ENCODE measurements at places on chromosomes 13 and 19.

DNA sequence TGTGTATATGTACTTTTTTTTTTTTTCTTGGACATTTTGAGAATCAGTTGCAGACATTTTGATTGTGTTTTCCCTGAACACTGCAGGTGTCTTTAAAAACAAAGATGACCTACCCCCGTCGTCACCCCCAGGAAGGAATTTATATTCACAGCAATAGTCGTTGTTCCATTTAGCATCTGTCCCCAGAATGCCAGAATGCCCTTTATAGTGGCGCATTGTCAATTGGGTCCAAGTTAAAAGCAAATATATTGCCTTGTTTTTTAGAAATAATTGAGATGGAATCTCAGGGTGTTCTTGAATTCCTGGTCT, 1.8 kb upstream of the RNF225 start:
- no peak for ATAC-seq

DNA sequence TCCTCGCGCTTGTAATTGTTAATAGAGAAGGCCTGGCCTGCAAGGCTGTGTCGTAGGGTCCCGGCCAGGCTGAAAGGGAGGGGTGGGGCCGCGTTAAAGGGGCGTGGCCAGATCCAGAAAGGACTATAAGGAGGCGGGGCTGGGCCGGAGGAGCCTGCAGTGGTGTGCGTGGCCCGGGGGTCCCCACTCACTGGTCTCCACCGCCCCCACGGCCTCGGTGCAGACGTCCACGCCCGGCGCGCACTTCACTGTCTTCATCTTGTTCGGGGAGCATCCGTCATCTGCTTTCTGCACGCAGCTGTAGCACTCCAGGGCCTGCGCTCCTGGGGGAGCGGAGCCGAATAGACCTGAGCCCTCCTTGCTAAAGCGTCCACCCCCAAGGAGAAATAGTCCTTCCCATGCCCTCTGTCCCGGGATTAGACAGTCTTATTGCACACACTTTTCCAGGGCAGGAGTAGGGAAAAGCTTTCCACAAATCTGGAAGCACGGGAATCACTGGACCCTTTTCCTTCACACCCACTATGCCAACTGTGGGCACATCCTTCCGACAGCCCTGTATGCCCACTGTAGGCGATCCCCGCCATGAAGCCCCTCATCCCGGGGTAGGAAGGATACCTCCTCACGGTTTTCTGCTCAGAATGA, 1.2 kb downstream of the LYPD3 start:
- peak; percentile 30 for ATAC-seq

- ATAC-seq = no peak
These were observed 32.2 kb upstream of the TPT1 start for GRCh38 chr13:45373162-45373547.

- no peak for ATAC-seq
These were observed 64.9 kb downstream of the RFC3 start for GRCh38 chr13:33882804-33883203.

- ATAC-seq = no peak
These were observed 64.5 kb downstream of the KCNRG start for GRCh38 chr13:50079655-50080202.

- no peak for ATAC-seq
These were observed 2.2 kb downstream of the ZNF83 start for GRCh38 chr19:52635786-52636570.

GRCh38 chr19:18620311-18620710, 7.6 kb downstream of the TMEM59L start:
- ATAC-seq = no peak

GRCh38 chr13:43307921-43308433, 284.6 kb downstream of the DNAJC15 start:
- no peak for ATAC-seq

DNA sequence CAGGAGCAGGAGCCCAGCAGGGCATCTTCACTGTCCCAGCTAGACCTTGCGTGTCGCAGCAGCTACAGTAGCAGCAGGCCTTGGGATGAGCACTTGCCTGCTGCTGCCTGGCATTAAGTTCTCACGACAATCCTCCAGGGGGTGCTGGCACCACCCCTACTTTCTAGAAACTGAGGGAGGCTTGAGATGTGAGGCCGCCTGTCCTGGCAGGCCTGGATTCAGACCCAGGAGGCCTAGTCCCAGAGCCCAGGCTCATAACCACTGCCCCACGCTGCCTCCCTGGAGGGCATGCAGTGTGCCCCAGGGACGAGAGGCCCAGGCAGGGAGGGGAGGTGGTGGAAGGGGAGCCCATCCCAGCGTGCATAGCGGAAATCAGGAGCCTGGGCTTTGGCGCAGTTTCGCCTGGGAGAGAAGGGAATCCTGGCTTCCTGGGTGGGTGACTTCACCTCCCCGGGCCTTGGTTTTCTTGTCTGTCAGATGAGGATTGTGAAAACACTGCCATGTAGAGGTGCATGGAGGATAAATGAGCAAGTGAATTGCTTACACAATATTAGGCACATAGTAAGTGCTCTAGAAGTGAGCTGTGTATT, 26.1 kb downstream of the PPP5C start:
- ATAC-seq = no peak

DNA sequence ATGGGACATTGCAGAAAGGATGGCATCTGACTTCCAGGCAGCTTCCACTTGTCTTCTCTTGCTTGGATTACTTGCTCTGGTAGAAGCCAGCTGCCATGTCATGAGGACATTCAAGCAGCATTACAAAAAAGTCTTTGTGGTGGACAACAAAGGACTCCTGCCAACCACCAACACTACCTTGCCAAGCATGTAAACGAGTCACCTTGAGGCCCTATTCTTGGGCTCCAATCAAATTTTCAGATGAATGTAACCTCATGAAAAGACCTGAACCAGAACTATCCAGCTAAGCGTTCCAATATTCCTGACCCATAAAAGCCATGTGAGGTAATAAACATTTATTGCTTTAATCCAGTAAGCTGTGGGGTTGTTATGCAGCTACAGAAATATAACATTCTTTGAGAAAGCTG, 12.5 kb downstream of the PROSER1 start:
- ATAC-seq = no peak

GRCh38 chr19:8577247-8577646, at the start of gene MYO1F:
TSS of gene MYO1F (minus strand) at chr19:8577442. CDS start at chr19:8577309, 133 bp downstream.
- ATAC-seq = no peak

DNA sequence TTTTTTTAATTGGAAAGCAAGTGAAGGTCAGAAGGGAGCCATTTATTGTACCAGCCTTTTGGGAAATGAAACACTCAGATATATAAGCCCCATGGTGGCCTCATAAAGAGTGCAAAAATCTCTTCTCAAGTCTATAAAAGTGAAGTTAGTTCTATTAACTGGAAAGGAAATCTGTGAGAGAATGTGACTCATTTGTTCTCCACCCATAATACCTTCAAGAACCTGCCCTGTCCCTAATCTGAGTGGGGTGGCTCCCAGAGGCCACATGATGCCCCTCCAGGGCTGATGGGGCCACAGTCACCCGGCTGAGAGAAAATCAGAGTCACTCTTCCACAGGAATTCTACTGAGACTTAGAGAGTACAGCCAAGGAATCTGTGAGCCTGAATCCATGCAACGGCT, 65.8 kb upstream of the SERP2 start:
- no peak for ATAC-seq

DNA sequence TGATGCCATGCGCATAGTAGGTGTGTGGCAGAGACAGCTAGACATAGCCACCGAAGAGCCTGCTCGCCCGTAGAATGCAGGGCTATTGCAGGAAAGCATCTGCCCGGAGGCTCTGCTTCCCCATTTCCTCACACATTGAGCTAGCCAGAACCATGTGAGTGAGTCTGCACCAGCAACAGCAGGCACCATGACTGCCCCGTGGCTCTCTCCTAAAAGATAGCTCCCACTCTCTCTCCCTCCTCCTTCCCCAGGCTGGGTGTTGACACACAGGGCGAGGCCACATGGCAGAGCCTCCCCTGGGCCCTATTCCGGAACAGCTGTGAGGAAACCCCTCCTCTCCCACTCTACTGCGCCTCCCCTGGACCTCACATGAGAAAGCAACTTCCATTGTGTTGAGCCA, 52.3 kb upstream of the ATP12A start:
- ATAC-seq = no peak

DNA sequence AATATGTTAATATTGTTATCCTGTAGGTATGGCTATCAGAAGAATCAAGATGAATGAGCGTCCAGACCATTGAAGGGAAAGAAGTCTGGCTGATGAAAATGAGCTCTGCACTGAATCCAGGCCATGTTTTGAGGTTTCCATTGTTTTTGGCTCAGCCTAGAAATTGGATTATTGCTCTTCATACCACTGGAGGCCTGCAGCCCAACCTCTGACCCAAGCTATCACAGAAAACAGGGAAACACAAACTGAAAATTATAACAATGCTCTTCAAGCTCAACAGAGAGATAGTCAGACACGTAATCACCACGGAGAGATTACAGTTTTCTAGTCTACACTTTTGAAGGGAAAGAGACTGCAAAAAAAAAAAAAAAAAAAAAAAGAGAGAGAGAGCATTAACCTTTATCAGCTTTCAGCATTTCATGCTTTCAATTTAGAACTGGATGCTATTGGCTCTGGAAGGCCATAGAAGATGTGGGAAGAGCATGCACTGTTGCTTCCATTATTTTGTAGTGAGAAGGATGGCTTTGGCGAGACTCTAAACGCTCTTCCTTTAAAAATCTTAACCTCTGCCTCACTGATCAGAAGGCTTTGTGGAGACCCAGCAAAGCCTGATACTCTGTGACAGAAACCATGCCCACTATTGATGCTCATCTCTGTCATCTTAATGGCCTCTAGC, 10.8 kb downstream of the EDNRB start:
- no peak for ATAC-seq

DNA sequence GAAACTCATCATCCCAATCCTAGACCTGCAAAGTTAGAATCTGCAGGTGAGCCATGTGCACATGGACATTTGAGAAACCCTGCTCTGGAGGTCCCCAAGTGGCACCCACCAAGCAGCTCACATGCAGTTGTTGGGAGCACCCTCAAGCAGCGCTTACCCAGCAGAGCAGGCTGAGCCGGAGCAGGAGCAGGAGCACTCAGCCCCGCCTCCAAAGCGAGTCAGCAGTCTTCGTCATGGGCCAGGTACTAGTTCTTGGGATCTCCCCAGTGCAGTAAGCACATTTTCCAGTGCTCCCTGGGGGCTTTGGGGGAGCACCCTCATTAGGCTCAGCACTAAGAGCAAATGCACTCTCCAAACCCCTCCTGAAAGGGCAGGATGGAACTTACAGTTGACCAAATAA, 572.7 kb downstream of the IRS2 start:
- ATAC-seq = no peak

GRCh38 chr19:58572818-58573657, at the start of gene MZF1:
TSS of gene MZF1 (minus strand) at chr19:58573335. CDS start at chr19:58571389, 1,946 bp downstream.
- ATAC-seq = peak; percentile 77

- ATAC-seq = no peak
These were observed 509.9 kb upstream of the GPC6 start for GRCh38 chr13:92716749-92717148.

GRCh38 chr13:113794086-113794485, 35.1 kb downstream of the TMEM255B start:
- ATAC-seq = no peak

DNA sequence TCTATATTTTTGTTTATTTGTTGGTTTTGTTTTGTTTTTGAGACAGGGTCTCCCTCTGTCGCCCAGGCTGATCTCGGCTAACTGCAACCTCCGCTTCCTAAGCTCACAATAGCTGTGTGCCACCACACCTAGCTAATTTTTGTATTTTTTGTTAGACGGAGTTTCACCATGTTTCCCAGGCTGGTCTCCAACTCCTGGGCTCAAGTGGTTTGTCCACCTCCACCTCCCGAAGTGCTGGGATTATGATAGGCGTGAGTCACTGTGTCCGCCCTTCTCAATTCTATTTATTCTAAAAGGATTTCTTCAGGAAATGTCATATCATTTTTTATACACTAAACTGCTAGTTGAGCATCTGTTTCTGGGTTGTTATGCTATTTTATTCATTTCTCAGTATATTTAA, 1206.0 kb downstream of the OLFM4 start:
- ATAC-seq = no peak

DNA sequence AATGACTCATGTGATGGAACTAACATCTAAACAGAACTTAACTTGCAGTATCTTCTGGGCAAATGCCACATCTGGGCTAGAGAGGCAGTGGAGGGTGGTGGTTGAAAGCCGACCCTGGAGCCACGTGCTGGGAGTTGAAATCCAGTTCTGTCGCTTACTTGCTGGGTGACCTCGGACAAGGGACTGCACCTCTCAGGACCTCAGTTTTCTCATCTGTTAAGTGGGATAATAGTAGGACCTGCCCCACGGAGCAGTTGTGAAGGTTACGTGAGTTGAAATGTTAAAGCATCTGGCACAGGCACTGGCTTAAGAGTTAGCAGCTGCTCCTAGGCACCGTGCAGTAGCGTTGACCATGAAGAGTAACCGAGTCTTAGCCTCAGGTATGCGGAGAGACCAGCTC, 76.1 kb downstream of the SIPA1L3 start:
- no peak for ATAC-seq

Data from activated CD4-positive, CD25-positive, alpha-beta regulatory T cell treated with anti-CD3 and anti-CD28 coated beads, Interleukin-2, amount 50 U/mL, for 24 hours (primary cell).